ENCODE measurements at places on chromosomes 3 and 15.

GRCh38 chr15:68298882-68299381 lies 21.4 kb downstream of the FEM1B start:
- peak; percentile 41 for DNase-seq

DNA sequence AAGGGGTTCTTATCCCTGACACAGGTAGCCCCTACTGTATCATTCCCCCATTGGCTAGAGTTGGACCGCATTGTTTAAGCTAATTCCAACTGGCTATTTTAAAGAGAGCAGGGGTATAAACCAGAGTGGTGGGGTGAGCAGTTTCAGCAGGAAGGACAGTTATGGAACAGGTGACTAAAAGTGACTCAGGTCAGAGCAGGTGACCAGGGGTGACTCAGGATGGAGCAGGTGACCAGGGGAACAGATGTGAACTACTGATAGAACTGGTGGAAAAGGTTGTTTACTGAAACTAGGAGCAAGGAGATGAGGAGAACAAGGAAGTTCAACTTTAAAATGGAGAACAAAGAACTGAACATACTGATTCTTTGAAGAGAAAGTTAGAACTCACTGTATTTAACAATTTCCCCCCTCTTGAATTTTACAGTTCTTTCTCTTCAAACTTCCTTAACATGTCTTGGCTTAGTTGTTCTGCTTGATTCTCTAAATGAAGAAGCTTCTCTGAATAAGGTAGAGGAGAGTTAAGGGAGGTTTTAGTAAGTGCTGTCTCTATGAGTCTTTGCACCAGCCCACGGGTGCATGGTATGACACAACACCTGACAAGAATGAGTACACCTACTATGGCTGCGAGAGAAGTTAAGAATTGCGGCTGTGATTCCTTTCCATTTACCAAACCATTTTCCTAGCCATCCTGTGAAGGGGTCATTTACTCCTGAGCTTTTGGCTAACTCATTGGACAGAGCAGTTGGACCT lies 83.4 kb upstream of the WNT7A start:
- no peak for DNase-seq

DNA sequence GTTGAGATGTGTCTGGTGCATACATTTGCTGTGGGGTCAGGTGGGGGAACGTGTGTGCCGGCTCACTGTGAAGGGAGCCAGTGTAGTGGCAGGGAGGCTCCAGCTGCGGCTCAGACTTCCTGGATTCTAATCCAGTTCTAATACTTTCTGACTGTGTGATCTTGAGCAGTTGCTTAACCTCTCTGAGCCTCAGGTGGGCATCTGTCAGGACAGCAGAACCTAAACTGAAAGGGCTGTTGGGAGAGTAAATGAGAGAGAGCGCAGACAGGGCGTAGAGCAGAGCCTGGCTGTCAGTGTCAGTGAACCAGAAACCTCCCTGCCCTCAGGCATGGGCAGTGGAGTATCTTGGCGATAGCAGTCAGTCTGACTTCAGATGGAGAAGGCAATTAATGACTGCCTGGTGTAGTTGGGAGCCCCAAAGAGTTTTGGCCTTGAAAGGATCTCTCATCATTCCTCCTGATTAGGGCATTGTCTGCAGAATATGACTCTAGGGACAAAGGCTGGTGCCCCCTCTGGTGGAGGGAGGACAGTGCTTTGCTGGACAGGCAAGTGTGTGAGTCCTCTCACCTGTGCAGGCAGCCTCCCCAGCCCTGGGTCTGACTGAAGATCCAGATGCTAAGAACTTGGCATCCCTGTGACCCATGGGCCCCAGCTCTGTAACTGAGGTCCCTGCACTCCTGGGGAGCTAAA lies 9.6 kb downstream of the KBTBD13 start:
- DNase-seq, result peak; percentile 71

GRCh38 chr3:139679220-139679775 lies 1.5 kb upstream of the NMNAT3 start:
- no peak for DNase-seq
